ENCODE measurements at places on chromosomes 1 and 21.

DNA sequence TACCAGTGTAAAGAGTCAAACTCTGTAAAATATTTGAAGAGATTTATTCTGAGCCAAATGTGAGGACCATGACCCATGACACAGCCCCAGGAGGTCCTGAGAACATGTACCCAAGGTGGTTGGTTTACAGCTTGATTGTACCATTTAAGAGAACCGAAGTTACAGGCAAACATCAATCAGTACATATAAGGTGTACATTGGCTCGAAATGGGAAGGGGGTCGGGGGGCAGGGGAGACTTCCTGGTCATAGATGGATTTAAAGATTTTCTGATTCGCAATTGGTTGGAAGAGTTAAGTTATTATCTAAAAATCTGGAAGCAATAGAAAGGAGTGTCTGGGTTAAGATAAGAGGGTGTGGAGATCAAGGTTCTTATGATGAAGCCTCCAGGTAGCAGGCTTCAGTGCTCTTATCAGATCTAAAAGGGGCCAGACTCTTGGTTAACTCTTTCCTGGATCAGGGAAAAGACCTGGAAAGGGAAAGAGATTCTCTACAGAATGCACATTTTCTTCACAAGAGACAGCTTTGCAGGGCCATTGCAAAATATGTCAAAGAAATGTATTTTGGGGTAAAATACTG lies 47.5 kb upstream of the NTPCR start:
- no peak for DNase-seq

GRCh38 chr1:89978755-89979154 lies 16.2 kb upstream of the ZNF326 start:
- DNase-seq: no peak

DNA sequence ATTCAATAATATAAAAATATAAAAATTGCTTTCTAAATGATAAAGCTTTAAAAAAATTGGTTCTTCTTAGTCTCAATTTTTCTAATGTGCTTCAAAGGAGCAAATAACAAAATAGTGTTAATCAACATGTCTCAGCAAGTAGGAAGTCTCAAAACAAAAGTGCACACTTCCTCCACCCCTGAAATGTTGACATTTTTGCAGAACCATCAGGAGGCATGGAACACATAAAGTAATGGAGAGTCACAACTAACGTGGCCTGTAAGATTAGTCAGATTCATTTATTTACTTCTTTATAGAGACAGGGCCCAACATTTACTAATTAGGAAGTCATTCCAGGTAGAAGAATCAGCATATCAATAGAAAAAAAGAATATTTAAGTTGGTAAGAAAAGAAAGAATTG lies 34.9 kb upstream of the FMO2 start:
- no peak for DNase-seq

GRCh38 chr1:205477759-205478247 lies 22.0 kb upstream of the BLACAT1 start:
- DNase-seq: no peak

- DNase-seq: no peak
Measured at GRCh38 chr1:184187097-184187496, 135.6 kb downstream of the TSEN15 start.

GRCh38 chr1:174242856-174243255 lies 83.5 kb downstream of the RABGAP1L start:
- DNase-seq: no peak

GRCh38 chr1:86965012-86965826 lies 50.8 kb downstream of the HS2ST1 start:
- DNase-seq: peak; percentile 7

DNA sequence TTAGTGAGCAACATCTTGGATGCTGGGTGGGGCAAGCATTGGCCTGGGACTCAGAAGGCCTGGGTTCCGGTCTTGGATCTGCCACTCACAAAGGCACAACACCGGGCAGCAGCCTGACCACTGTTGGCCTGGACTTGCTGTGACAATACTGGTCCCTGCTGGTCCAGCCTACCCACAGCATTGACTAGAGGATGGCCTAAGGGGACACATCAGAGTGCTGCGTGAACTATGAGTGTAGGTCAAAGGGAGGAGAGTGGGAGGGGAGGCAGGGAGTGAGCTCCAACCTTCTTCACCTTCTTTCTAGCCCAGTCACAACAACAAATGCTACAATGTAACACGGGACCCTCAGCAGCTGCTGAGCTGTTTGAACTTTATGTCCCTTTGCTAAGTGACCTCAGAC lies 31.1 kb downstream of the TMEM50A start:
- DNase-seq: no peak

DNA sequence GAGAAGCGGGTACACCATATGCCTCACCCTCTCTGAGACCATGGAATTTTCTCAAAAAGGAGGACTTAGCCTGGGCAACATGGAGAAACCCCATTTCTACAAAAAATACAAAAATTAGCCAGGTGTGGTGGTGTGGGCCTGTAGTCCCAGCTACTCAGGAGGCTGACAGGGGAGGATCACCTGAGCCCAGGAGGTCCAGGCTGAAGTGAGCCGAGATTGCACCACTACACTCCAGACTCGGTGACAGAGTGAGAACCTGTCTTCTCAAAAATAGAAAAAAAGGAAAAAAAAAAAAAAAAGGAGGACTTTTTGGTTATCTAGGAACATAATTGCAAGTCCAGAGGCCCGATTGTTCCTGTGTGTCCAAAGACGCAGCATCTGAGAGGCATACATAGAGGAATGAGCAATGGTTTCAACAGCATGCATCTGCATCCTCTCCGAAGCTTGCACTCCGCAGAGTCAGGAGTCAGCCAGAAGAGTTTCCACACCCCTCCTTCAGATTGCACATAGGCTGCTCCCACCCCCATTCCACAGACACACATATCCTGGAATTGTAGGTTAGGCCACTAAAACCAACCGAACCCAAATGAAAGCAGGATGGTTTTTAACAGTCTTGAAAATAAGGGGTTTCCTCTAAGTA lies 2.5 kb upstream of the TBX15 start:
- no peak for DNase-seq

DNA sequence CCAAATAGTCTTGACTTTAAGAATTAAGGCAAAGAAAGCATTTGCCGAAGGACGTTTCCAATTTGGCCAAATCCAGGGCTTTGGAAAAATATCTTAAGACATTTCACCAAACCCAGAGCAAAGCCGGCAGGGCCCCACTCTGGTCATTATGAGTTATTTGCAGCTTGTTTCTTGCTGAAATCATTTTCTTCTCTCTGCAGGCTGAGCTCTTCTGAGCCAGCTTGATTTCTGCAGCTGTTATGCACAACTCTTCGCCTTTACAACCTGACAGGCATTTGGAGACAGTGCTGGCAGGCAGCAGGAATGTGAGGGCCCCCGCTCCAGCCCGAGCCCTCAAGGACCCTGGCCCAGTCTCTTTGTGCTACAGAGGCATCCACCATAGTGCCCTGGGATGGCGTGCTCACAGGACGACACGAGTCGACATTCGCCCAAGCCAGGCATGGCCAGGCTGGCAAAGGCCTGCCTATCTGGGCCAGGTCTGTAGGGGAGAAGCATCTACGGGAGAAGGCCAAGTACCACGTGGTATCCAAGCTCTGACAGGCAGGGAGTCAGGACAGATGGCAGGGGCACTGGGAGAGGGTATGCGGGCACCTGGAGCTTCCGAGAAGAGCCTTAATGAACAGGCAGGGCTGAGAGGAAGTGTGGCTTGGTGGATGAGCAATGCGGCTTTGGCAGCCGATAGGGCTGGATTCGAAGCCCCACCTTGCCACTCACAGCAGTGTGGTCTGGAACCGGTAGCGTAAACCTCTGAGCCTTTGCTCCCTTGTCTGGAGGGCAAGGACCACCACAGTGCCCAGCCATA lies 32.3 kb downstream of the SYF2 start:
- no peak for DNase-seq

DNA sequence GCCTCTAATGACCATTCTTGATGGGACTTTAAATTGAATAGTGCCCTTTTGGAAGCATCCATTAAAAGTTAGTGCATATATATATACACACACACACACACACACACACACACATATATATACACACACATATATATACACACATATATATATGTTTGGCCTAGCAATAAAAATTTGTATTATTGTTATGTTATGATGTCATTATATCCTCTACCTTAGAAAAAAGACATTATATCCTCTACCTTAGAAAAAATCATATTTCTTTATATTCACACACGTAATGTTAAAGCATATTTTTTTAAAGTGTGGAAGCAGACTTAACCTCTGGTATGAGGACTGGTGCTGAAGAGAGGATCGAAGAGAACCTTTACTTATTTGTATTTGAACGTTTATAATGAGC lies 43.3 kb downstream of the EBNA1BP2 start:
- DNase-seq: no peak

DNA sequence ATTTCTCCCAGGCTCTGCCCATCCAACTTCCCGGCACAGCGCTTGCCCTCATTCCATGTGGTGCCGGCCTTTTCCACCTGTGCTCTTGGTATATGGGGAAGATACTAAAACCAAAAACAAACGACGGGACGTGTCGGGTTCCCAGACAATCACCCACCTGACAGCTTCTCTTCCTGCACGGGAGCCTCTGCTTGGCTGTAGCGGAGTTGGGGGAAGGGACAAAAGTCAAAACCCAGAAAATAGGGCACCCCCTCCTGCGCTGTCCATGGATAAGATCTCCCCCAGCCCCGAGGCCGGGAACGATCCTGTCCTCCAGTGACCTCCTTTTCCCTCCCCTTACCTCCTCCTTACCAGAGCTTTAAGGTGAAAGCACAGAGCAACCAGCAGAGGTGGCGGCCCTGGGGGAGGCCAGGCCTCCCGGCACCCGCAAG lies 640 bp downstream of the JTB start:
- DNase-seq: no peak

GRCh38 chr1:181739214-181739613 lies 255.9 kb downstream of the CACNA1E start:
- no peak for DNase-seq

DNA sequence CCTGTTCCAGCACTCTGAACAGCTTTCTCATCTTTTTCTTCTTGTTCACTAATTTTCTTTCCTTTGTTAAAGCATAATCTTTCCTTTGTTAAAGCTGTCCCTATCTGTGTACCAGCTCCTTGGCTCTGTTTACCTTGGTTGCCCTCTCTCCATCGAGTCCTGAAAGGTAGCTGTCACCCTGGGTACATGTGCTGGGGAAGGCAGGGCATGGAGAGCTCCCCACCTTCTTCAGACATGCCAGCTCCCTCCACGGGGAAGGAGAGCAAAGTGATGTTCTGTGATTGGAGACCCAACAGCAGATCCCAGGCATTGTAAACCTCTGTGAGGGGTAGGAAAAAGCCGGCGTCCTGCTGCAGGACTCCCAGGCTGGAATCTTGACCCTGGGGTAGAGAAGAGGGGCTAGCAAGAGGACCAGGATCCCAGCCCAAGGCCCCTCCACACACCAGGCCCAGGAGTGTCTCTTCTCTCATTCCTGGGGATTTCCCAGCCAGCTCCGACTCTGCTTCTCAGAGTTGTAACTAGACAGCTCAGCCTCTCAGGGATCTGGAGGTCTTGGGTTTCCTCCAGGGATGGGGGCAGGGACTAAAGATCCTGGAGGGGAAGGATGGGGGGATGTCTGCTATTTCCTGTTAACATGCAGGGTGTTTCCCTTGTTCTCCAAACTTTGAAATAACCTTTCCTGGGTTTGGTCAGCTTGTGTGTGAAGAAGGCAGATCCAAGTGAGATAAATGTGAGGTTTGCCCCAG lies 34.4 kb downstream of the TMCC2 start:
- no peak for DNase-seq

DNA sequence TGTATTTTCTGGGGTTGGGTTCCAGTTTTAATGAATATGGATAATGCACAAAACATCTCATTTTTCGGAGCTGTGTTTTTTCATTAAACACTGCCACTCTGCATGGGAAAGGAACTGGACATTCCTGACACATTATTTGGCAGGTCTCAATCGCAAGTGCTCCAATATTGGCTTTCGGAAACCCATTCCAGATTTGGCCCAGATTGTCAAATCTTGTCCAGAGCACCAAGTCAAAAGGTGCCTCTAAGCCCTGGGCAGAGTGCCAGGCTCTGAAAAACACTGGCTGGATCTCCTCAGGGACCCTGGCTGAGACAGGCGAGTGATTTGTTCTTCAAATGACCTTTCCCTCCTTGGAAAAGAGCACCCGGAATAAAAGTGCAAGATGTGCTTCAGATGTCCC lies 68.4 kb upstream of the MRPS6 start:
- DNase-seq: no peak

DNA sequence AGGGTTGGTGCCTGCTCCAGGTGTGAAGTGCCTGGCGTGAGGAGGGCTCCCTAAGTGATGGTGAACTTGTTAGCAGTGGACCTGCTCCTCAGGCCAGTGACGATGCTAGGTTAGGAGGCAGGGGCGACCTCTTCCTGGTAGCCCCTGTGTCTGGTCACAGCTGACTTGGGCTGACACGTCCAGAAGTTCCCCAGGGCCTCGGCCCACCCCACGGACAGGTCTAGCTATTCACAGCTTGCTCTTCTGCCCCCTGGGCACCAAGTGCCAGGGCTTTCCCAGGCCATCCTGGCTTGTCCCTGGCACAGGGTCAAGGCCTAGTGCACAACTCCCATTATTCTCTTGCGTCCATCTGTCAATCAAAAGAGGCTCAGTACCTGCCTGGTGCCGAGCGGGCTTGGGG lies 10.9 kb upstream of the C1orf167 start:
- DNase-seq: no peak

DNA sequence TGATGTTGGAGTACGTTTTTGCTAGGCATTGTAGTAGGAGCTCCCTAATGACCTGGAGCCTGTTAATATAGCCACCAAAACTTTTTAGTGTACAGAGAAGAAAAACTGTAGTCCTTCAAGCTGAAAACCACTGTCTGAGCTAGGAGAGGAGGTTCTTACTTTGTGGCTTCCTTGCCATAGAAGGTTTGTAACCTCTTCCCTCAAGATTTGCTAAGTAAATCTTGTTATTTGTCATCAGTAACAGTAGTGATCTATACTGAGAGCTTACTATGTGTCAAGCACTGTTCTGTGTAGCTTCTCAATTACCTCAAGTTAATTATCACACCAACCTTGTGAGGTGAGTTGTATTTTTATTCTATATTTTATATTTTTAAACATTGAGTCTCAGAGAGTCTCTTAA lies 21.2 kb upstream of the LRRC8C start:
- DNase-seq: no peak

DNA sequence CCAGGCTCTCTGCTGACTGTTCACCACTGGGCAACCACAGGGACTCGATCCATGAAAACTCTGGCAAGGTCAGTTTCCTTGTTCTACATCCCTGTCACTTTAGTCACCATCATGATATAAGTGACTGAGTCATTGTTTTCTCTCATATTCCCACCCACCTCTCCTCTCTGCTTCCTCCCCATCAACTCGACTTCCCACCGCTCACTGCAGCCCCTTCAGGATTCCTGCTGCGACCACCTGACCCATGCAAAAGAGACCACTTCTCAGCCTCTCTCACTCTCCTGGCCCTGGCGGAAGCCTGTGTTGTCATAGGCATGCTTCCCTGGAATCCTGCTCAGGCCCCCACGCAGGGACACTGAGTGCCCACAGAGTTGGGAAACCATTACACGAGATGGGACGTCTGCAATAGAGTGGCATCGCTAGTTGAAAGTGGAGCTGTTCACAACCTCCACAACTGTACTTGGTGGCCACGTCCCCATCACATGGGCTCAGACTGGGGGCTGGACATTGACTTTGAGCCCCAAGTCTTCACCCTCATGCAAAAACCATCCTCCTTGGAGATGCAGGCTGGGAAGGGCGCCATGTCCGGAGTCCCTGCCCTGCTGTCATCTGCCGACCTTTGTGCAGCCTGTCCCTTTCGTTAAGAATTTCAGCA lies 1.8 kb upstream of the TFF2 start:
- DNase-seq: no peak

GRCh38 chr1:211476200-211476849 lies 15.6 kb downstream of the RD3 start:
- DNase-seq: peak; percentile 27

GRCh38 chr1:42183210-42183956 lies 18.8 kb upstream of the GUCA2A start:
- DNase-seq: no peak

- no peak for DNase-seq
Measured at GRCh38 chr1:71043065-71043464, 4.6 kb downstream of the PTGER3 start.
